Activated T-cell treated with anti-CD3 and anti-CD28 coated beads, Interleukin-2, amount 50 U/mL, for 72 hours (primary cell): ENCODE measurements at places on chromosomes 5 and 9. TPM values are rescaled to one million over a fixed set of nuclear protein-coding genes. Genes with fewer than 3 reads are reported as not detected.

DNA sequence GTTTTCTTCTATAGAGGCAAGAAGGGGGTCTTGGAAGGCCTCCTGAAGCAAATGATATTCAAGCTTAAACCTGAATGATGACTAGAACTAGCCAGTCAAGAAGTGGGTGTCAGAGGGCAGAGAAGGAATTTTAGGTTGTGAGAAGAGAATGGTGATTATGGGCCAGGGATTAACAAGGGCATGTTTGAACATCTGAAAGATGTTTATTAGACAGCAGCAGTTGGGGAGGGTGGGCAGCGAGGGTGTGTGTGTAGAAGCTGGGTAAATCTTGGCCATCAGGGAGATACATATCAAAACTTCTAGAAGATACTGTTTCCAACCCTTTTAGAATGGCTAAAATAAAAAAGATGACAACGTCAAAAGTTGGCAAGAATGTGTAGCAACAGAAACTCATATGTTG lies 54.5 kb downstream of the MAN2A1 start:
- peaks cover 13% of the 10 kb centered on the region for H3K36me3 ChIP-seq
- DNase-seq: no peak
- no peak overlapping the region for H3K27ac ChIP-seq

DNA sequence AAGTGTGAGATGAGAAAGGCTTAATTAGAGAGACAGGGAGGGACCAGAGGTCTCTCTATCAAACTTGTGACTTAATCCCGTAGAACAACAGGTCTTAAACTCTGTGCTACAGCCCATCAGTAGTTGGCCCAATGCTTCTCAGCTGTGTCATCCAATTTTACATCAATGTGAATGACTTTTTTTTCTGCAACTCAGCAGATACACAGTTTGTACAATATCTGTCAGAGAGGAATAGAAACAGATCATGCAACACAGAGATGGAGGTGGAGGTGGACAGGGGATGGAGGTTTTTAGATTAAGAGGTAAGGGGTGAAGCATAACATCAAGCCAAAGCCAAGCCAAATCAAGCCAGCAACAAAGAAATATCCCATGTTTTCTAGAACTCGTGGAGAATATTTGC lies 43.0 kb downstream of the FBXW11 start:
- peaks cover 14% of the 10 kb centered on the region for H3K36me3 ChIP-seq
- H3K27me3 ChIP-seq: no peaks in the 10 kb centered on the region
- no peak overlapping the region for H3K4me3 ChIP-seq
- no peak overlapping the region for H3K27ac ChIP-seq
- no peak for DNase-seq

DNA sequence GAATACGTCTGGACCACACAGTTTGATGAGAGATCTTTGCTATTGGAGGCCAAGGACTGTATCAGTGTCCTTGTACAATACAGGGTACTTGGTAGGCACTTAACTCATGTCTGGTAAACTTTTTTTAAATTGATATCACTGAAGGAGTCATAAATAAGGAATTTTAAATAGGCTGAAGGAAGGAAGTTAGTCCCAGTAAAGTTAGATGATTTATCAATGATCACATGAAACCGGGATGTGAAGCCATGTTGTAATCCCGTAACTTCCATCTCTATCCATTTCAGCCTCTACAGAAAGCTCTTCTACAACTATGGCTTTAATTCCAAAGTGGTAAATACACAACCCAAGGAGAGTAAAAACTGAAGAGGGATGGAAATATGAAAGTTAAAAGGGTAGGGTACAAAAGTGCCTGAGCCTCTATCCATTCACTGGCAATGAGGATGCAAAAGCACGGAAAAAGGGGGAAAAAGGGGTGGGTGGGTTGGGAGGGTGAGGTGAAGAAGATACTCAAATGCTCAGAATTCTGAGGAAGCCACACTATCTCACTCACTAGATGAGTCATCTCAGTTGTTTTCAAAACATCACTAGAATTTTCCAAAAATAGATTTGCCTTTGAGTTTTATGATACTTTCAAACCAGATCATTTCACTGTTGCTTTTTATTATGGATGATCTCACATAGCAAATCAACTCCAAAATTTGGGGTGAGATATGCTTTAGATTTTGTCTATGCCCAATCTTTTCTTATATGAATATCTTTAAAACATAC lies 1053.5 kb downstream of the NR2F1-AS1 start:
- DNase-seq: no peak
- H3K27me3 ChIP-seq: no peaks in the 10 kb centered on the region
- H3K36me3 ChIP-seq: no peaks in the 10 kb centered on the region
- no peak overlapping the region for H3K27ac ChIP-seq
- H3K4me1 ChIP-seq: no peaks in the 10 kb centered on the region
- H3K4me3 ChIP-seq: no peak overlapping the region

GRCh38 chr5:139494832-139495231 lies 12.3 kb upstream of the STING1 start:
- no peak overlapping the region for H3K27ac ChIP-seq
- no peaks in the 10 kb centered on the region for H3K27me3 ChIP-seq
- peaks cover 21% of the 10 kb centered on the region for H3K4me1 ChIP-seq
- no peak for DNase-seq
- H3K36me3 ChIP-seq: no peaks in the 10 kb centered on the region
- no peak overlapping the region for H3K4me3 ChIP-seq

GRCh38 chr5:27465140-27465539 lies 426.8 kb upstream of the CDH9 start:
- no peak for DNase-seq
- H3K36me3 ChIP-seq: peaks cover 2% of the 10 kb centered on the region
- no peaks in the 10 kb centered on the region for H3K27me3 ChIP-seq

Gene ADGRD2
- total RNA-seq: not detected

DNA sequence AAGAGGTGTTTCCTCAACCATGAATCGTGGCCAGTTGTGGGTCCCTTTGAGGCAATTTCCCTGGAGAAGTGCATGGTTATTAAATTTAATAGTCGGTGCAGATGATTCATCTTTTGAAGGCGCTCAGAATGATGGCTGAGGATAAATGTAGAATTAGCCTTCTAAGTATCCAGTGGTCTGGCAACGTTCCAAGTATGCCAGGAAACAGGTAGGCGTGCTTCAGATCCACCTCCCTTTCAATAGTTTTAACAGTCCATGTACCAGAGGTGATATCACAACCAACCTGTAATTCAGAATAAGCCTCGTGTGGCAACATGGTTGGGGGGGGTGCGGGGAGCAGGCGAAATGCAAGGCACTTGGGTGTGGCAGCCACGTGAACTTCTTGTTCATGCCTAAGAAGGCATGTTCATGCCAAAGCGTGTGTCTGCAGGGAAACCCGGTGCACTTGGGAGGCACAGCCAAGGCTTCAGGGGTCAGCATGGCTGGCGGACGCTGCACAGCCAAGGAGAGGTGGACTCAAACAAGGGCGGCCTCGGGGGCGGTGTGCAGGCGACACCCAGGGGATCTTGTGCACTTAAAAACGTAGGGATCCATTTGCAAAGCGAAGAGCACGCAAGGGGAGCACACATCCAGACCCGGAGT lies 5.2 kb upstream of the NKD2 start:
- H3K4me3 ChIP-seq: peak overlapping the region; percentile 49
- H3K27me3 ChIP-seq: peaks cover 43% of the 10 kb centered on the region
- no peak for DNase-seq
- H3K4me1 ChIP-seq: peaks cover 31% of the 10 kb centered on the region

Gene S1PR3
- total RNA-seq: 0.48 TPM

Gene ADAMTS13
- 3.9 TPM for total RNA-seq

DNA sequence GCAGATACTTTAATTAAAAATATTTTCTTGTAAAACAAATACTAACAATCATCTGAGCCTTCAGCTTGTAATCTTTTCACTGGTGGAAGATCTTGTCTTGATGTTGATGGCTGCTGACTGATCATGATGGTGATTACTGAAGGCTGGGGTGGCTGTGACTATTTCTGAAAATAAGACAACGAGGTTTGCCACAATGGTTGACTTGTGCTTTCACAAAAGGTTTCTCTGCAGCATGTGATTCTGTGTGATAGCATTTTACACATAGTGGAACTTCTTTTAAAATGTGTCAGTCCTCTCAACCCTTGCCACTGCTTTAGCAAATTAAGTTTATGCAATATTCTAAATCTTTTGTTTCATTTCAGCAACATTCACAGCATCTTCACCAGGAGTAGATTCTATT lies 461.0 kb downstream of the CCDC171 start:
- H3K27me3 ChIP-seq: no peaks in the 10 kb centered on the region
- H3K27ac ChIP-seq: no peak overlapping the region
- H3K4me3 ChIP-seq: no peak overlapping the region

- peaks cover 6% of the 10 kb centered on the region for H3K27me3 ChIP-seq
- no peaks in the 10 kb centered on the region for H3K4me1 ChIP-seq
- no peak overlapping the region for H3K27ac ChIP-seq
- no peak overlapping the region for H3K4me3 ChIP-seq
Measured at GRCh38 chr9:16625811-16626210, 244.7 kb downstream of the BNC2 start.

DNA sequence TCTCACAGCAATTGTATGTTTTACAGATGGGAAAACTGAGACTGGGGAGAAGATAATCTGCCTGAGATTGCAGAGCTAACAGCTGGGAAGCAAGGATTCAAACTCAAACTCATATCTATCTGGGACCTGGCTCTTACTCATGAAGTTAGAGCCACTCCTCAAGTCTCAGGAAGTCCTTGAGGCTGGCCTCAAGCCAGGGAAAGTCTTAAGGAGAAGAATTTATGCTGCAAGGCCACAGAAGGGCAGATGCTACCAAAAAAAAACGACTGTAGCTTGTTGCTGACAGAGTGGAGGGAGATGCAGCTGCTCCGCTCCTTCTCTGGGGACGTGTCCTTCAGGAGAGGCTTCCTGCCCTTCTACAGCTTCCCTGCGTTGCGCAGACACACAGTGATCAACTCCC lies 39.8 kb downstream of the BARHL1 start:
- no peak overlapping the region for H3K27ac ChIP-seq
- no peak overlapping the region for H3K4me3 ChIP-seq
- peaks cover 2% of the 10 kb centered on the region for H3K36me3 ChIP-seq
- DNase-seq: no peak

Gene CKMT2
- not detected for total RNA-seq

DNA sequence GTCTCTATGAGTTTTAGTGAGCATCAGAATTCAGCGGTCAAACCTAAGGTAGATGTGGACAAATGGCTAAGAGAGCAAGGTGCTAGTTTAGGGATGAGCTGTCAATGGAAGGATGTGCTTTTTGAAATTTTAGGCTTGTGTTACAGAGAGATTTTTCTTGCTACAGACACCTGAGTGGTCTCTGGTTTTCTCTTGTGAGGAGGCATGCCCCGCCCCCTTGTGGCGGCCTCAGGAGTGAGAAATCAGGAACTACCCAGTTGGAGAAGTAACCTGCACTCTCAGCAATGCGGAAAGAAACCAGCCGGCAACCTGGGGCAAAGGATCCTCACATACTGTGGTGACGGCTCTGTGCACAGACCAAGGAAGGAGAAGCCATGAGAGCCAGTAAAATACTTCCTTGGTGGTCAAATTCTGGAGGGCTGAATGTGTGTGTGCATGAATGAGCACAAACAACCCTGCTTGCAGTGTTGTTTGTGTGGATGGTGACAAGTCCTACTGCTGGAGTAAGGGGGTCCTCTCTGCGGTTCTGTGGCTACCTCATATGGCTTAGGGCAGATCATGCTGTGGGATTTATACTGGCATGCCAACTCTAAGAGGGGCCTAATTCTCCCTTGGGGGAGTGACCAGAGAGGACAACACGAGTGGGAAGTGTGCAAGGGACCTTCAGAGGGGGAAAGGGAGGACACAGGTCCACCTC lies 16.7 kb upstream of the HSD17B4 start:
- H3K27ac ChIP-seq: no peak overlapping the region
- H3K36me3 ChIP-seq: no peaks in the 10 kb centered on the region
- DNase-seq: peak; percentile 77

GRCh38 chr9:126636983-126637798 lies 23.5 kb downstream of the LMX1B start:
- DNase-seq: no peak
- H3K27ac ChIP-seq: no peak overlapping the region
- H3K36me3 ChIP-seq: no peaks in the 10 kb centered on the region
- H3K27me3 ChIP-seq: peaks cover 59% of the 10 kb centered on the region

Gene GPX8
- total RNA-seq: not detected

Gene SPINK7
- total RNA-seq: not detected

Gene GZMA
- 25.1 TPM for total RNA-seq
